ENCODE measurements at places on chromosomes 5 and 9.
A peak's percentile ranks its signal among the peaks of the same experiment; 100 is the strongest.

DNA sequence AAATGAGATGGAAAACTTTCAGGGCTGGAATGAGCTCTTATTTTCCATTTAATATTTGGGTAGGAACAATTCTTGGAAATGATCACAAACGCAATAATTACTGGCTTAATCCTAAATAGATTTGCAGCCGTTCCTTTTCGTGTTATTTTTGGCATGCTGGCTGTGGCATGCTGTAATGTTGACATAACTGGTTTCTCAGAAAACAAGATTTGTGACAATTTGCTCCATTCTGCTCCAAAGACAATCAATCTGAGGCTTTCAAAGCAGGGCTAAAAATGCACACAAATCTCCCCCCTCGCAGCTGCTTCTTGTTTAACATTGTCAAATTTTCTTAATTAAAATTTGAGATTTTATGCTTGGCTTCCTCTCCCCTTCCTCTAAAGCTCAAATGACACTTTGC is 151.2 kb downstream of the TTC39B start:
- H3K36me3 ChIP-seq, result no peaks in the 10 kb centered on the region
- DNase-seq, result no peak
- H3K27ac ChIP-seq, result no peak overlapping the region
- peaks cover 18% of the 10 kb centered on the region for H3K27me3 ChIP-seq
- no peak overlapping the region for H3K4me3 ChIP-seq

- H3K4me1 ChIP-seq, result no peaks in the 10 kb centered on the region
- H3K27ac ChIP-seq, result no peak overlapping the region
- DNase-seq, result no peak
- peaks cover 13% of the 10 kb centered on the region for H3K27me3 ChIP-seq
- no peaks in the 10 kb centered on the region for H3K36me3 ChIP-seq
Observed at GRCh38 chr9:127130661-127131538, 8.5 kb upstream of the ANGPTL2 start.

DNA sequence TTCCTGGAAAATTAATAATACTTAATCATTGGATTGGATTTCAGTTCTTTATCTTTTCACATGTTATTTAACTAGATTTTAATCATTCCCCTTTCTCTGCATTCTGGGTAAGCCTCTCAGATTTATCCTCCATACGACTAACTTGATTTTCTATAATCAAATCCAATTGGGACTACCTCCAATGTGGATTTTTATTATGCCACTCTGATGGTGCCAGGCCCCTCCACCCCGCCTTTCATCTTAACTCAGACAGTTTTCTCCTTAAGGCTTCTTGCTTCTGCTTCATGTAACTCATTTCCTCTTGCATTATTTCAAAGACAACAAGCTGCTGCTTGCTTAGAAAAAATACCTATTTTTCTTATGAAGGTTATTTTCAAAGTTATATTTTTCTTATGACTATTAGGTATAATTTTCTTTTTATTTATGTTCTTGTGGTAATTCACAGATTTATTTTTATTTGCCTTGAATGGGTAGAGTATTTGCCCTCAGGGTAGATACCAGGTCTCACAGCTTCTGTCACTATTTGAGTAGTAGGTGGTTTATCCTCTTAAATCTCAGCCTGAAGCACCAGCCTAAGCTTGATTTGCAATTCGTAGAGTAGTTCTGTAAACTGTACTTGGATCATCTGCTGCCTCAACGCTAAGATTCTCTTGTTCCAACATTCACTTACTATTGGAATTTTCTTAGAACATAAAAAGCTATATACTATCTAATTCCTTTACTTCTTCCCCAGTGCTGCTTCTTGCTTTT is 659.0 kb upstream of the ARRDC3 start:
- DNase-seq, result no peak
- H3K4me3 ChIP-seq, result no peak overlapping the region
- H3K4me1 ChIP-seq, result no peaks in the 10 kb centered on the region
- no peaks in the 10 kb centered on the region for H3K36me3 ChIP-seq
- no peaks in the 10 kb centered on the region for H3K27me3 ChIP-seq
- no peak overlapping the region for H3K27ac ChIP-seq

DNA sequence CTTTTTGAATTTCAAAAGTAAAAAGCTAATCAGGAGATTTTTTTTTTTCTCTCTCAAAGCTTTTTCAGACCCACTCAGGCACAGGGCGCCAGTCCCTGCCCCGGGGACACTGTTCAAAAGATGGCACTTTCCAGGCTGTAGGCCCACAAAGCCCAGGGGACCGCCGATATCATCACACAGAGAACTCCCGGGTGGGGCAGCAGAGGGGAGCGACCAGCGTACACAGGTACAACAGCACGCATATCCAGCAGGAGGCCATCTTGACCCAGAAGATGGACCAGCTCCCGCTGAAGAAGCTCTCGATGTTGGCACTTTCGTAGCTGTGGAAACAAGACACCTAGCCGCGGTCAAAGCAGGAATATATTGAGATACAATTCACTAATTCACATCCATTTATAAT is 108.3 kb downstream of the THBS4 start:
- H3K36me3 ChIP-seq, result peaks cover 74% of the 10 kb centered on the region
- no peak for DNase-seq
- H3K4me1 ChIP-seq, result peaks cover 45% of the 10 kb centered on the region
- no peaks in the 10 kb centered on the region for H3K27me3 ChIP-seq

DNA sequence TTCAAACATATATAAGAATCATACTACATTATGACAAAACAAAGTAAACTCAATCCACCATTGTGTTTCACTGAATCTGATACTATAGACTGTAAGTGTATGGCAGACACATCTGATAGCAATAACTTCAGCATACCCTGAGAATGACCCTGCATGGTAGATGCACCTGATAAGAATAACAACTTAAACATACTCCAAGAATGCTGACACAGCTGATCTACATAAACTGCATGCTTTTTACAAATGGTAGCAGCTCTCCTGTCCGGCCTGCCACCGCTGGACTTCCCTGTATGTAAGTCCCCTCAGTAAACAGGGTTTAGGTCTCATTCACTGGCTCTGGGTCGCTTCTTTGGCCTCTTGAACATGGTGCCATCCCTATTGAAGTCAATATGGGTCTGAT is 100.4 kb downstream of the ANKH start:
- no peak for DNase-seq
- H3K4me1 ChIP-seq, result peaks cover 13% of the 10 kb centered on the region
- no peaks in the 10 kb centered on the region for H3K27me3 ChIP-seq
- no peak overlapping the region for H3K4me3 ChIP-seq
- H3K36me3 ChIP-seq, result no peaks in the 10 kb centered on the region
- no peak overlapping the region for H3K27ac ChIP-seq

DNA sequence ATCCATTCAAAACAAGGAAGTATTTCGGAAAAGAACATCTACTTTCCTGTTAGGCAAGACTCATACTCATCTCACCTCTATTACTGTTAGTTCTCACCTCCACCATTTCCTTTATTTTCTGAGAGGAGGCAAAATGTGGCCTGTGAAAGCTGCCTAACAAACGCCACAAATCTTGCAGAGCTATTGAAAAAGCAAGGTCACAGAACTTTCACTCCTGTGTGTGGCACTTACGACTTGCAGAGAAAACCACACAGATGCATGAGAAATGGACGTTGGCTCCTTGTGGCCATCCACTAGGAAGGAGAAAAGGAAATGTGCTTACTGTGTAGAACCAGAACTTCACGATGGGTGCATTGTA is 195.8 kb upstream of the KLF9 start:
- DNase-seq, result no peak
- peaks cover 16% of the 10 kb centered on the region for H3K27me3 ChIP-seq
- no peaks in the 10 kb centered on the region for H3K36me3 ChIP-seq
- no peak overlapping the region for H3K27ac ChIP-seq

DNA sequence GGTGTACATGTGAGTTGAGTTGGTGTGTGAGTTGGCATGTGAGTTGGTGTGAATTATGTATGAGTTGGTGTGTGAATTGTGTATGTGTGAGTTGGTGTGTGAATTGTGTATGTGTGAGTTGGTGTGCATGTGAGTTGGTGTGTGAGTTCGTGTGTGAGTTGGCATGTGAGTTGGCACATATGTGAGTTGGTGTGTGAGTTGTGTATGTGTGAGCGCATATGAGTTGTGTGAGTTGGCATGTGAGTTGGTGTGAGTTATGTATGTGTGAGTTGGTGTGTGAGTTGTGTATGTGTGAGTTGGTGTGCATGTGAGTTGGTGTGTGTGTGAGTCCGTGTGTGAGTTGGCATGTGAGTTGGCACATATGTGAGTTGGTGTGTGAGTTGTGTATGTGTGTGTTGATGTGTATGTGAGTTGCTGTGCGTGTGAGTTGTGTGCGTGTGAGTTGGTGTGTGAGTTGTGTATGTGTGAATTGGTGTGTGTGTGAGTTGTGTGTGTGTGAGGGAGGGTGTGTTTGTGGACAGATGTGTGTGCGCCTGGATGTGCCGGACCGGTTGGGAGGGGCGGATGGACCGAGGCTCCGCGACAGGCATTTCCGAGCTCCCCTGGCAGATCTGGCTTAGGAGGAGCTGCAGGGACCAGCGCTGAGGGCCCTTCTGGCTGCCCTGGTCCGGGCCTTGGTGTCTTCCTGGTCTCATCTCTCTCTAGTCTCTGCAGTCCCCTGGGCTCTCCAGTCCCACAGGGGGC is 162.5 kb upstream of the IER5L start:
- peaks cover 9% of the 10 kb centered on the region for H3K4me1 ChIP-seq
- no peak overlapping the region for H3K27ac ChIP-seq
- H3K4me3 ChIP-seq, result no peak overlapping the region
- H3K36me3 ChIP-seq, result no peaks in the 10 kb centered on the region

- no peak for DNase-seq
- peaks cover 3% of the 10 kb centered on the region for H3K27me3 ChIP-seq
- H3K4me1 ChIP-seq, result no peaks in the 10 kb centered on the region
- H3K36me3 ChIP-seq, result no peaks in the 10 kb centered on the region
- no peak overlapping the region for H3K27ac ChIP-seq
Observed at GRCh38 chr9:14547245-14548060, 145.8 kb downstream of the ZDHHC21 start.

DNA sequence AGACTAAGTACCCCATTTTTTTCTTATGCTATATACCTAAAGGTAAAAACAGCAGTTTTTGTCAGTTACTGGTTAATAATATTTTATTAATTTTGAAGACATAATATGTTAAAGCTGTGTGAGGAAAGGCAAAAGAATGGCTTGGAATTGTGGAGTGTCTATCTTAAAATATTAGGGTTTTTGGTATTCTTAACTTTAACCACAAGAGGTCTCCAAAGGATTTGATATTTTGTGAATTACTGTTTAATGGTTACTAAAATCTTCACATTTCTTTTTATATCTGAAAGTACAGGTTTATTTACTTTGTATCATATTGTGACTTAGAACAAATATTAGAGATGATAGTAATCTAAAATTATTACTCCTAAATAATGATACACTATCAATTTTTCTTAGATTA is 32.0 kb upstream of the DHFR start:
- DNase-seq, result no peak
- H3K27ac ChIP-seq, result no peak overlapping the region
- no peak overlapping the region for H3K4me3 ChIP-seq

- H3K27me3 ChIP-seq, result peaks cover 13% of the 10 kb centered on the region
- H3K4me3 ChIP-seq, result peak overlapping the region; percentile 33
- DNase-seq, result peak; percentile 80
- H3K27ac ChIP-seq, result no peak overlapping the region
Observed at GRCh38 chr9:133619791-133620190, 10.6 kb upstream of the FAM163B start.

DNA sequence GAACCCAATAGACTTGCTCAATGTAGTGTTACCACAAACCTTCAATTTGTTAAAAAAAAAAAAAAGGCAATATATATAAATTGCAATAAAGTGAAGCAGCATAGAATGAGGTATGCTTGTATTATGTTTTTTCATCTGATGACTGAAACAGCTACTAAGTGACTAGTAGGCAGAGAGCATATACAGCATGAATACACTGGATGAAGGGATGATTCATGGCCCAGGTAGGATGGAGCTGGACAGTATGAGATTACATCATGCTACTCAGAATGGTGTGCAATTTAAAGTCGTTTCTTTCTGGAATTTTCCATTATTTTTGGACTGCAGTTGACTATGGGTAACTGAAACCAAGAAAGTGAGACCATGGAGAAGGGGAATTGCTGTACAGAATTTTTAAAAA is 161.2 kb downstream of the GNA14 start:
- no peak overlapping the region for H3K27ac ChIP-seq
- H3K4me1 ChIP-seq, result peaks cover 18% of the 10 kb centered on the region
- H3K36me3 ChIP-seq, result peaks cover 2% of the 10 kb centered on the region
- H3K27me3 ChIP-seq, result peaks cover 5% of the 10 kb centered on the region
- no peak overlapping the region for H3K4me3 ChIP-seq

- H3K4me1 ChIP-seq, result no peaks in the 10 kb centered on the region
- H3K27me3 ChIP-seq, result peaks cover 11% of the 10 kb centered on the region
- H3K27ac ChIP-seq, result no peak overlapping the region
- DNase-seq, result no peak
- H3K36me3 ChIP-seq, result no peaks in the 10 kb centered on the region
Observed at GRCh38 chr5:112549127-112549526, 130.1 kb upstream of the EPB41L4A start.

DNA sequence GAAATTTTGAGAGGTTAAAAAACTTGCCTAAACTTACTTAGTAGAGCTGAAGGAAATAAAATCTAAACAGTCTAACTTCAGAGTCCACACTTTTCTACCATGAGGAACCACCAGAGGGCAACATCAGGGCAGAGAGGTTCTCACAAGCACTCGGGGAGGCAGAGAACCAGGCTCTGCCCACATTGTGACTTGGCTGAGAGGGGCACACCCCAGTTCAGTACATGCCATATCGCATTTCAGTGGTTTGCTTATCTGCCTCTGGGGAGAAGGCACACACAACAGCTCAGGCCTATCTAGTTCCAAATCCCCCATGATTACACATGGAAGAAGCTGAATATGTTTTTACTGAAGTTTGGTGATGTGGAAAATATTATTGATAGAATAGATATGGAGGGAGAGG is 49.2 kb downstream of the EQTN start:
- peaks cover 1% of the 10 kb centered on the region for H3K27me3 ChIP-seq
- H3K36me3 ChIP-seq, result no peaks in the 10 kb centered on the region
- no peak overlapping the region for H3K4me3 ChIP-seq

GRCh38 chr5:114152656-114153360 is 209.1 kb upstream of the KCNN2 start:
- H3K4me3 ChIP-seq, result no peak overlapping the region
- H3K36me3 ChIP-seq, result no peaks in the 10 kb centered on the region
- no peak overlapping the region for H3K27ac ChIP-seq
- no peaks in the 10 kb centered on the region for H3K4me1 ChIP-seq

- H3K4me1 ChIP-seq, result peaks cover 10% of the 10 kb centered on the region
- no peak overlapping the region for H3K27ac ChIP-seq
- DNase-seq, result no peak
- no peaks in the 10 kb centered on the region for H3K36me3 ChIP-seq
Observed at GRCh38 chr5:14208071-14209021, 65.2 kb downstream of the TRIO start.

- no peak overlapping the region for H3K27ac ChIP-seq
- H3K36me3 ChIP-seq, result no peaks in the 10 kb centered on the region
- no peak for DNase-seq
Observed at GRCh38 chr9:134557331-134557730, 84.3 kb upstream of the COL5A1 start.

DNA sequence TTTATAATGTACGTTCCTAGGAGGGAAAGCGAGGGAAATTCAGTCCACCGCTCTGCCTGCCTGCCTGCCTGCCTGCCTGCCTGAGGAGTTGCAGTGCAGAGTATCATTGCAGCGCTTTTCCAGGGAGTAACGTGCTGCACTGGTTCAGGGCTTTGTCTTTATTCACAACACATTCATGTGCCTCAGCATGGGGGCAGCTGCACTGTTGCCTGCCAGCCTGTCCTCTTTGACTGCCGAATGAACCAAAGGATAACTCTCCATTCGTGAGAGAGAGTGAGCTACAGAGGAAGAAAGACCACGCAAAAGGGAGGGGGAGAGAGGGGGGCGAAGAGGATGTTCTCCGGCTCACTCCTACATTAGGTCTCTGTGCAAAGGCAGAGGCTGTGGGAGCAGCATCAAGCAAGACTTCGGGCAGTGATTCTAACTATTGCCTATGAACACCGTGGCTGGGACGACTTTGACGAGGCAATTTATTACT is 791.2 kb downstream of the MAT2B start:
- no peaks in the 10 kb centered on the region for H3K36me3 ChIP-seq
- H3K27ac ChIP-seq, result no peak overlapping the region
- no peaks in the 10 kb centered on the region for H3K4me1 ChIP-seq
